NCI-H524 (cell line): ENCODE measurements at places on chromosomes 1 and 21.

GRCh38 chr1:218846181-218846580 lies 327.5 kb upstream of the LYPLAL1 start:
- DNase-seq, result no peak

DNA sequence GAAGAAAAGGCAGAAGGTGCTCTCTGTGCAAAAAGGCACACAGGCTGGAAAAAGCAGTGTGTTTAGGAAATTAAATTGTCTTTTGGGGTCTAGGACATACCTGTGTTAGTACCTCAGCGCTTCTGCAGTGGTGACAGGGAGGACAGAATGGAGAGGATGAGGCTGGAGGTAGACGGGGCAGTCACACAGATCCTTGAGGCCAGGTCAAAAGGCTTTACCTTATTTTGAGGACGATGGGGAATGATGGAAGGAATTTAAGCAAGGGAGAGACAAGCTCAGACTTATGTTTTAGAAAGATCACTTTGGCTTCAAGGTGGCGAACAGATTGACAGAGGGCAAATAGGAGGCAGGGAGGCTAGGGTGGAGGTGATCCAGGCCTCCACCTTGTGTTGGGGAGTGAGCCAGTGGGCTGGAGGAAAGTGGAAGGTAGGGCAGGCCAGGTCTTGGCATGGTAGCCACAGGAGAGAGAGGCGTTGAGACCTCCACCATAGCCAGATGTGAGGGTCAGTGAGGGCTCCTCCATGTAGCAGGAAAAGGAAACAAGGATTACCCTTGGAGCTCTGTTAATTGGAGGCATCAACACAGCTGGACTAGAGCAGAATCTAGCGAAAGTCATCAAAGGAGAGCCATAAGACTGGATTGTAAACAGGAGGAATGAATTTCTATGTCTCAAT lies 4.2 kb downstream of the CYP4B1 start:
- no peak for DNase-seq

GRCh38 chr21:46061063-46061462 lies 36.8 kb upstream of the COL6A2 start:
- DNase-seq, result no peak

- no peak for DNase-seq
Measured at GRCh38 chr1:42759114-42759513, 7.7 kb downstream of the P3H1 start.

- DNase-seq, result no peak
Measured at GRCh38 chr1:186655876-186656275, 24.3 kb downstream of the PTGS2 start.

- peak; percentile 58 for DNase-seq
Measured at GRCh38 chr21:42452401-42453223, 43.4 kb downstream of the RSPH1 start.

DNA sequence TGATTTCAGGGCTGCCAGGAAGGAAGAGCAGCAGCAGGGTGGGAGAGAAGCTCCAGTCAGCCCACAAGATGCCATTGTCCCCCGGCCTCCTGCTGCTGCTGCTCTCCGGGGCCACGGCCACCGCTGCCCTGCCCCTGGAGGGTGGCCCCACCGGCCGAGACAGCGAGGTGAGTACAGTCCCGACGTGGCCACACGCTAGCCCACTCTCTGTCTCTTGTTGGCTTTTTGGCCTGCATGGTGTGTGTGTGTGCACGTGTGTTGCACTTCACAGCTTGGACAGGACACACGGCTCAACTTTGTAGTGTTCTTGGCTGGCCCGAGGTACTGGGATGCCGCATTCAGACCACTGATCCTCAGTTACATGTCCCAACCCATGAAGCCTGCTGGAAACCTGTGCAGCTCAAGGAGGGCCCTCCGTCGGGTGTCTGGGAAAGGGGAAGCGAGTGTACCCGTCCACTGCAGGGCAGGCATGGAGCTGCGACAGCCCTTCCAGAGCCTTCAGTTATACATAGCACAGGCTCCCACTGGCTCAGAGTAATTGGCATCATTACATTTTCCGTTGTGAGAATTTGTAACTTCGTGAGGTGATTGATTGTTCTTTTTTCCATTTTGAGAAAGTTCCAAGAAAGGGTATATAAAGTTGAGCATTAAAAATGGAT lies 454 bp downstream of the CORT start:
- DNase-seq, result no peak

DNA sequence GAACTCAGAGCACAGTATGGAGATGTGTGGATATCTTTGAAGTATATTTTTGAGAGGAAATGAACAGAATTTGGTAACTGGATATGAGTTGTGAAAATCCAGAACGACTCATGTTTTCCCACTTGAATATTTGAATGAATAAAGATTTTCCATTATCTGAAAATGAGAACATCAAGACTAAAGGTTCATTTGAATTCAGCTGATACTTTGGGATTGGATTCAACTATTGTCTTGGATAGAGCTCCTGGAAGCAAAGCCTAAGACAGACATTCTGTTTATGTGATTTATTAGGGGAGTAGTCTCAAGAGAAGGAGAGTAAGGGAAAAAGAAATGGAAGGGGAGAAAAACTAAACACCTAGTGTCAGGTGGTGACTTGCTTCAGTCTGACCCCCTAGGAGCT lies 256.0 kb upstream of the LYPLAL1 start:
- DNase-seq, result no peak

- no peak for DNase-seq
Measured at GRCh38 chr1:40414331-40414730, 35.9 kb upstream of the ZFP69B start.

- no peak for DNase-seq
Measured at GRCh38 chr1:57063406-57064125, 97.8 kb upstream of the C8B start.

DNA sequence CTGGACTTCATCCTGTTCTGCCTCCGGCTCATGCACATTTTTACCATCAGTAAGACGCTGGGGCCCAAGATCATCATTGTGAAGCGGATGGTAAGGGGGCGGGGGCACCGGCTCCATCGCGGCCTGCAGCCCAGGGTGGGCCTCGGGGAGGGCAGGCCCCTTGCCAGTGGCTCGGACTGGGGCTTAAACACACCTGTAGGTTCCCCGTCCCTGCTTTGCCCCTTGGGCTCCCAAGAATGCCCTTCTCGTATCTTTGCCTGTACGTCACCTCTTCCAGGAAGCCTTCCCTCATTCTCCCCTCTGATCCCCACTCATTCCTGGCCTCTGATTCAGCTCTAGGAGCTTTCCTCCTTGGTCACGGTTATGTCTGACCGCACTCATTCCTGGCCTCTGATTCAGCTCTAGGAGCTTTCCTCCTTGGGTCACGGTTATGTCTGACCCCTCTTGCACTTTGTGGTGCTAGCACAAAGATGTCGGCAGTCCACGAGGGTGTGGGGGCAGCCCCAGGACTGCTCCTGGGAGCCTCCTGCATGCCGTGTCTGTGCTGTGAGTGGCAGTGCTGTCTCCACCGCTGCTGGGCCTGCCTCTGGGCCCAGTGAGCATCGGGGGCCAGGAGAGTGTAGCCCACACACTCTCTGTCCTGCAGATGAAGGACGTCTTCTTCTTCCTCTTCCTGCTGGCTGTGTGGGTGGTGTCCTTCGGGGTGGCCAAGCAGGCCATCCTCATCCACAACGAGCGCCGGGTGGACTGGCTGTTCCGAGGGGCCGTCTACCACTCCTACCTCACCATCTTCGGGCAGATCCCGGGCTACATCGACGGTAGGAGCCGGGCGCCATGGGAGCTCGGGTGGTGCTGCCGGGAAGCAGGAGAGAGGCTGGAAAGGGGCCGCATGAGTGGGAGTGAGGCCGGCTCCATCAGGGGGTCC lies 49.1 kb upstream of the LRRC3 start:
- DNase-seq, result no peak

GRCh38 chr1:69569576-69570328 lies 2.0 kb downstream of the LRRC7 start:
- DNase-seq, result peak; percentile 39

DNA sequence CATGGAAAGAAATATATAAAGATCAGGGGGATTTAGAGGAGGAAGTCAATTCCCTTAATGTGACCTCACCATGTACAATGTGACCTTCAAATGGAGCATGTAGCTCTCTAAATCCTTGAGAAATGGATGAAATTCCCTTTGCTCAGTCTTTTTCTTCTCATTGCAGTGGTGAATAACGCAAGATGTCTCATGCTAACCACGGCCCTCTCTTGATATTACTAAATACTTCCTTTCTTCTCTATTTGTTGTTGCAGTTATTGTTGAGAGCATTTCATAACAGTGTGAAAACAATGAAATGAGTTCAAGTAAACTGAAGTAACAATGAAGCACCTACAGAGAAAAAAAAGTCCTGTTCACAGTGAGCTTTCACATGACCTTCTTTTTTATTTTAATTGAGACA lies 55.6 kb downstream of the ZNF281 start:
- DNase-seq, result no peak

DNA sequence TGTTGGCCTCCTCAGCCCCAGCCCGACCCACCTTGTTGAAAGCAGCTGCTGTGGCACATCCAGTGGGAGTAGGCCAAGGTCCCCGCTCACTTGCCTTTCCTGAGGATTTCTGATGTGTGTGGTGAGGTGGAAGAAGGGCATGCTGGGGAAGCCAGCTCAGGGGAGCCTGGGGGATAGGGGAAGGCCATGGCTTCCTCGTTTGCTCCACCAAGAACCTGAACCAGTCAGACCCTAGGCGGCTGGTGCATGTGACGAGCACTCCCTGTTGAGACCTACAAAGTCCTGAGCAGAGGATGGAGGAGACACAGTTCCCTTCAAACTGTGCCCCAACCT lies 38.0 kb upstream of the SLC30A1 start:
- DNase-seq, result no peak
